ENCODE measurements at places on chromosomes 6 and 20.
A peak's percentile ranks its signal among the peaks of the same experiment; 100 is the strongest.

DNA sequence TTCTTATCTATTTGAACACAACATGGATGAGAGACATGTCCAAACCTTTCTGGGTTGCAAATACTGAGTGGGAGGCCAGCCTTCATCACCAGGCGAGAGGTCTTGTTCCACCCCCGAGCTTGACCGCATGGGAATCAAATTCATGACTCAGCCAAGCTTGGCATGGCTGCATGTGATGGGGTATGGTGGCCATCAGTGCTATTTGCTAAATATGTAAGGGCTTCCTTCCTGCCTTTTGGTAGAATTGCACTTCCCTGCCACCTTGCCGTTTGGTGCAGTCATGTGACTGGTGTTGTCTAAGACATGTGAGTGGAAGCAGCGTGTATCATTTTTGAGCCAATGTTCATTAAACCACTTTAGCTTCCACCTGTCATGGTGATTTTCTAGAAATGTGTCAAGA lies 508.9 kb upstream of the SULF2 start:
- no peak for DNase-seq

- no peak for DNase-seq
Measured at GRCh38 chr6:80457439-80457933, 351.0 kb downstream of the BCKDHB start.

GRCh38 chr20:37379967-37380828 lies 34.3 kb downstream of the SRC start:
- no peak for DNase-seq

DNA sequence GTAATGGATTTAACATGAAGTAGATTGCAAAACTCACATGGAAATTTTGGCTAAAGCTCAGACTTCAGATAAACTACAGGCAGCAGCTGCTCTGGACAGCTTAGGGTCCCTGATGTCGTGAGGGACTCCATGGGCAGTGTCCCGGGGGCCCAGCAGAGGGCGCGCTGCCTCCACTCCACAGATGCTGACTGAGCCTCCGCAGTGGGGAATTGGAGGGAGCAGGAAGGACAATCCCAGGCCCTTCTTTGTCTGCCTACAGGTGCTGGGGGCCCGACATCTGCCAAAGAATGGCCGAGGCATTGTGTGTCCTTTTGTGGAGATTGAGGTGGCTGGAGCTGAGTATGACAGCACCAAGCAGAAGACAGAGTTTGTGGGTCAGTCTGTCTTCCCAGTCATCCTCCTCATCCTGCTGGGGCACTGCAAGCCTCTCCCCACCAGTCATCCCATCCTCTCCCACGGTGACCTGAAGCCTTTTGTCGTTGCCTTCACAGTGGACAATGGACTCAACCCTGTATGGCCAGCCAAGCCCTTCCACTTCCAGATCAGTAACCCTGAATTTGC lies 35.9 kb downstream of the PLCG1 start:
- peak; percentile 73 for DNase-seq

- no peak for DNase-seq
Measured at GRCh38 chr6:131946992-131947955, 3.9 kb downstream of the CCN2 start.

- DNase-seq, result no peak
Measured at GRCh38 chr6:88855541-88856147, 107.8 kb downstream of the RNGTT start.

DNA sequence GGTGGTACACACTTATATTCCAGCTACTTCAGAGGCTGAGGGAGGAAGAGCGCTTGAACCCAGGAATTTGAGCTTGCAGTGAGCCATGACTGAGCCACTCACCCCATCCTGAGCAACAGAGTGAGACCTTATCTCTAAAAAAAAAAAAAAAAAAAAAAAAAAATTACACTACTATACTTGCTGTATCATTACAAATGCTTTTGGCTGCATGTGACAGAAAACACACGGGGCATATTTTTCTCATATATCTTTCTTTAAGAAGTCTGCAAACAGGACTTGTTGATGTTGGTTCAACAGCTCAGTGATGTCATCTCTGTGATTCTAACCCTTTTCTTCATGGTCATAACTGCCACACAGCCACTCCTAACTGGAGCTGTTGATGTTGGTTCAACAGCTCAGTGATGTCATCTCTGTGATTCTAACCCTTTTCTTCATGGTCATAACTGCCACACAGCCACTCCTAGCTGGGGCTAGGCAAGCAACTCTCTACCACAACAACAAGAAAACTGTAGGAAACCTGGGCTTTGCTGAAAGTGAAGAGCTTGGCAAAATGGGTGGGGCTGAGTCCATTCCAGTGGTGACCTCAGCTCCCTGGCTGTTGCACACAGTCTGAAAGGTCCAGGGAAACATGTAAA lies 19.8 kb downstream of the MTFR2 start:
- no peak for DNase-seq

GRCh38 chr20:42082611-42083010 lies 464.4 kb upstream of the CHD6 start:
- DNase-seq, result no peak

- no peak for DNase-seq
Measured at GRCh38 chr6:3695065-3695817, 56.3 kb downstream of the PXDC1 start.

DNA sequence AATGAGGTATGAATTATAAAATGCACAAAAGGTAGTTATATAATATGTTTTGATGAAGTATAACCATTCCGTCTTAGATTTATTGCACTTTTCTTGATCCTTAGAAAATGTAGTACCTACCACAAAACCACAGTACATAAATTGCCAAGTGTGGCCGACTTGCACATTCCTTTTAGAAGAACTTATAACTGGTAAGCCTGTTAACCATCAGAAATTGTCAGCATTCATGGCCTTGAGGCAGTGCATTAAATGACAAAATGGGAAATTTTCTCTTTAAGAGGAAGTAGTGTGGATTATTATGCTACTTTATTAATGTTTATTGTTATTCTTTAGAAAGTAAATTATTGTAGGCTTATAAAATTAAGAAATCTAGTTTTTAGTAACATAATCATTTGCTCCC lies 29.6 kb downstream of the TAB2 start:
- no peak for DNase-seq

DNA sequence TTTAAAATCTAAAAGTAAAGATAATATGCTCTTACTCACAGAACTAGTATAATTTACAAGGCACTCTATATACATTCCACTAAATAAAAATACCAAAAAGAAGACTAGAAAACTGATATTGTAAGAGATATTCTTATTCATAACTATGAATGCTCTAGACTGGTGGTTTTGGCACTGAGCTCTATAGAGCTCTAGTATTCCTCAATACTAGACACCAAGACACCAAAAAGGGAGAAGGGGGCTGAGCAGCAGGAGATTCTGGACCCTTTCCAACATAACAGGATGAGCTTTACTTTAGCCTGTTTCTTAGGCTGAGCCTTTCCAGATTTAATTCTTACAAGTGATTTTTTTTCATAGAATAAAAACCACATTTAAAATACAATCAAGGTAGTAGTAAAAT lies 173.6 kb downstream of the COL21A1 start:
- no peak for DNase-seq

- no peak for DNase-seq
Measured at GRCh38 chr6:135581211-135581610, 83.7 kb upstream of the AHI1 start.

DNA sequence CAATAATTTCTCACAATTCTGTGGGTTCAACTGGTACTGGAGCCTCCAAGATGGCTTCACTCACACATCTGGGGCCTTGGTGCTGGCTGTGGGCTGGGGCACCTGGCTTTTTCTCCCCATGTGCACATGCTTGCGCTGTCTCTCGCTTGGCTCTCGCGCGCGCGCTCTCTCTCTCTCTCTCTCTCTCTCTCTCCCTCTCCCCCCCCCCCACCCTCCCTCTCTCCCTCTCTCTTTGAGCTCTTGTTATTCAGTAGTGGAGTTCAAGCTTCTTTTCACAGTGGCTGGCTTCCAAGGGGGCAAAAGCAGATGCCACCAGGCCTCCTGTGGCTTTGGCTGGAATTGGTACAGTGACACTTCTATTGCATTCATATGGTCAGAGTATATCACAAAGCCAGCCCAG lies 10.8 kb upstream of the TBCC start:
- no peak for DNase-seq

- DNase-seq, result peak; percentile 19
Measured at GRCh38 chr6:73515204-73515655, 5.6 kb downstream of the EEF1A1 start.

Measured in stimulated activated CD4-positive, alpha-beta T cell treated with anti-CD3 and anti-CD28 coated beads, Interleukin-4, amount 100 ng/mL, for 1 hour (primary cell).